ENCODE measurements at places on chromosomes 7 and 10.

DNA sequence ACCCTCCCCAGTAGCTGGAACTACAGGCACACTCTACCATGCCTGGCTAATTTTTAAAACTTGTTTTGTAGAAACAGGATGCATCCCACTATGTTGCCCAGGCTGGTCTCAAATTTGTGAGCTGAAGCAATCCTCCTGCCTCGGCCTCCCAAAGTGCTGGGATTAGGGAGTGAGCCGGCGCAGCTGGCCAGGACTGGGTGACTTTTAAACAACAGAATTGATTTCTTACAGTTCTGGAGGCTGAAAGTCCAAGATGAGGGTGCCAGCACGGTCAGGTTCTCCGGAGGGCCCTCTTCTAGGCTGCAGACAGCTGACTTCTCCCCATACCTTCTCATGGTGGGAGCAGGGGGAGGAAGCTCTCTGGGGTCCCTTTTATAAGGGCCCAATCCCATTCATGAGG lies 75.2 kb upstream of the CHST15 start:
- no peak for DNase-seq

DNA sequence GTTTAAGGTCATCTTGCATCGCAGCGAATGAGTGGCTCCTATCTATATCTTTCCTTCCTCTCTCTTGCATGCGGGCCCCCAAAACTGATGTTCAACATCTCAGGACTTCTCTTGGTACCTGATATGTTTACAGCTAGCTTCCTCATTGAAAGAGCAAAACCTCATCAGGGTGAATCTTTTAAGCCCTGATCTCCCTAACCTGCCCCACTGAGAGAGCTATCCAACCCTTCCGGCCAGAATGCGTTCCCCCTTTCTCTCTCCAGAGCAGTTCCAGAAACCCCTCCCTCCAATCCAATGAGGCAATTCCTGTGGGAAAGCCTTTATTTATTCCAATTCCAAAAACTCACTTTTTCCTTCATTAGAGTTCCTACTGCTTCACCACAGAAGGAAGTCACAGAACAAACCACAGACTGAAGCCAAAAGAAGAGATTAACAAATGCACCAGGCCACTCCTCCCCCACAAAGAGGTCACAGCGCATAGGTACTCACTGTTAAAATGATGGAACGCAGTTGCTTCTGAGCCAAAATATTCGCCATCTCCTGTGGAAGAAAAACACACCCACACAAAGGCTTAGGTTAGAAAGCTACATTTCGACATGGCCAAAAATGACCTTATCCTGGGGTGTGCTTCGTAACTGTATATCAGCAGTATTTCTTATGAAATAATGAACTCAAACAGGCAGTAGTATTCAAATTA lies 232.4 kb downstream of the ELMO1 start:
- no peak for DNase-seq

- no peak for DNase-seq
Measured at GRCh38 chr10:132197271-132198067, 10.7 kb downstream of the DPYSL4 start.

GRCh38 chr10:12403119-12403518 lies 53.8 kb downstream of the CAMK1D start:
- DNase-seq: no peak

GRCh38 chr10:1361411-1362105 lies 305.4 kb downstream of the WDR37 start:
- DNase-seq: no peak

Data from stimulated activated CD4-positive, alpha-beta T cell treated with anti-CD3 and anti-CD28 coated beads, Interleukin-4, amount 100 ng/mL, for 24 hours (primary cell).